ENCODE measurements at places on chromosomes 7 and 10.
A peak's percentile ranks its signal among the peaks of the same experiment; 100 is the strongest.

- DNase-seq = no peak
Observed at GRCh38 chr7:47401611-47402570, 180.0 kb downstream of the TNS3 start.

- no peak for DNase-seq
Observed at GRCh38 chr10:11328264-11329061, 283.0 kb downstream of the USP6NL start.

DNA sequence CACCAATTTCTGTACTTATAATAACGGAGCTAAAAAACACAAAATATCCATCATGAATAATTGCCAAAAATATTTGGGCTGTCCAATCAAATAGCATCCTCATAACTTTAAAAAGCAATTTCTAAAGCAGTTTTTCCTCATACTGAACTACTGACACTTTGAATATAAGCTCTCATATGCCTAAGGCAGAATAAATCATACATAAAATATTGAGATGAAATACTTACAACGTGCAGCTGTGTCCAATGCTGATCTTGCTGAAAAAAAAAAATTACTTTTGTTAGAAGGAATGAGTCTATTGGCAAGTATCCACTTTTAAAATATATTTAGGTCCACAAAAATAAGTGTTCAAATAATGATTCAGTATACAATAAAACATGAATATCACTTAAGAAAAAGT lies 24.2 kb downstream of the FAM3C start:
- DNase-seq = no peak

DNA sequence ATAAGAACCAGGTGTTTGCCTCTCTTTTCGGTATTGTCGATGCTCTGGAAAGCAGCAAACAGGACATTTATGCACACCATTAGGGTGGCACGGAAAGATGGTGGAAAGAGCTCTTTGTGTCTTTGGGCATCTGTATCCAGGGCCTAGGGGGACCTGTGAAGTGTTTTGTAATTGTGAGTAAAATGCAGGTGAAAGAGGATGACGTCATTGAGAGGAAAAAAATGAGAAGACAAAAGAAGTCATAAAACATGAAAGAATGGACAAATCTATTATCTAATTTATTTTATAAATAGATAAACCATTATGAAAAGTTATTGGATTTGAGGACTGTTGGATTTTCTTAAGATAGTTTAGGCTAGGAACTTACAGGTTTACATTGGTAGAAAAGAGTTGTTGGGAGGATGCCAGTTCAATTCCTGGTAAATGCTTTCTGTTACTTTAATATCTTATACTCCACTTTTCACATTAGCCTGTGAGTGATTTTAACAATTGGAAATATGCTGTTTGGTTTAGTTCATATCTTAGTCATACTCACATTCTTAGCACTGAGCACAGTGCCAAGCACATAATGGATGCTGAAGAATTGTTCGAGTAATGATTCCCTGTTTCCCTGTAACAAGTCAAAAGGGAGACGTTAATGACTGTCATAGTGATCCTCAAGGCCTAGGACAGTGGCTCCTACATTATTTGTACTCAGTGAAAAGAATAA lies 62.6 kb downstream of the EXOC4 start:
- DNase-seq = no peak

DNA sequence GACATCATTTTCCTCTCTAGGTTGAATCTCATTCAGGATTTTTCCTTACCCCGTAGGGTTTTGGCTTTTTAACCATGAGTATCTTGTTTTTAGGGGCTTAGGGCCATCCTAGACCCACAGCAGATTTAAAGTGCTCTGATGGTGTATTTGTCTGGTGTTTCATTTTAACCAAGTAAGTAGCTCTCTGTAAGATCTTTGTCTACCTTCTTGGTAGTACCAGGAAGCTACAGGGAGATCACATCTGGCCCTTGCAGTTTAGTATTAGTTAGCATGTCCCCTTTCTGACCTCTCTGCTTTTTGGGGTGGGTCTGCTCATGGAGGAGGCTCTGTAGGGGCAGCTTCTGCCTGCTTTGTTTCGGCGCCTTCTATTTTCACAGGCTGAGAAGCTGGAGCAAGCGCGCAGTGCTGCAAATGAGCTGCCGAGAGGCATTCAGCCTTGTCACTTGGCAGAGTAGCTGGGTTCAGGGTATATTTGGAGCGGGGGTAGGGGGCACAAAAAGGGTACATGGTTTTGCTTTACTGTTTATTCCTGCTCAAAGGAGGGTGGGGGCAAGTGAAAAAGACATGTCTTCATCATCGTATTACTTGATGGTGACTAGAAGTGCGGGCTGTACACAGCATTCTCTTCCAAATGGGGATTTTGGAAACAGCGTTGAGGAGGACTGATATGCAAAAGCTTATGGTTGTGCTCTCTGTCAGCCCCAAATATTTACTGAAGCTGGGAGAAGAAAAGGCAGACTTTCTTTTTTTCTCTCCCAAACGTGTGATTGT lies 146.3 kb downstream of the CELF2 start:
- no peak for DNase-seq

DNA sequence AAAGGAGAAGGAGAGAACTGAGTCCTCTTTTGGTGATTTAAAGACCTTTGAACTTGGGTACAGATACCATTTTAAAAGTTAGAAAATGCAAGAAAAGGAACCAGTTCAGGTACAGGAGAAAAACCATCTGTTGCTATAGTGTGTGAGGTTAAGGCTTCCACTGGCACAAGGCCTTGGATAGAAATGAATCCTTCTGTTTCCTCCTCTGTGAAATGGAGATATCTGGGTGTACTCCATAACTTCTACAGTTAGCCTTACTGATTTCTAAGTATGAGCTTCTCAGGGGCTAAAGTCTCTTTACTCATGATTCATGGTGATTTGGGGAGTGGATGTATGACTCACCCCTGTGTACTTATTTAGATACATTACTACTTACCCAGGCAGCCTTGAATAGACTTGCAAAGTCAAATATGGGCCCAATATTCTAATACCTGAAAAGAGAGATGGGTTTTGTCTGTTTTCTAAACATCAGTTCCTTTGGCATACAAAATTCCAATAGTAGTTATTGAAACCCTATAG lies 117.2 kb upstream of the ADO start:
- DNase-seq = no peak

DNA sequence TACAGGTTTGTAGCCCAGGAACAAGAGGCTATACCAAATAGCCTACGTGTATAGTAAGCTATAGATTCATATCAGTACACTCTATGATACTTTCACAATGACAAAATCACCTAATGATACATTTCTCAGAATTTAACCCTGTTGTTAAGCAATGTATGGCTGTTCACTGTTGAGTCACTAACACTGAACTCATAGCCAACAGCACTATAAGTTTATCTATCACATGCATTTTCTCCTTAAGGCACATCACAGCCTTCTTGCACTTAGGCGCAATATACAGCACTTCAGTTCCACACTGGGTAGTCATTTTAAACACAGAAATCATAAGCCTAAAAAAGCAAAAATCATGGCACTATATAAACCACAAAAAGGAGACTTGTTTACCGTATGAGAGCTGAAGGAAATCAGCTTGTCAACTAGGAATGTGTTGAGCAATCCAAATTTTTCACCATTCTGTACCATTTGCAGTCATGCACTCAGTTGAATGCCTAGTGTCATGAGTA lies 45.6 kb downstream of the ZNF438 start:
- no peak for DNase-seq

DNA sequence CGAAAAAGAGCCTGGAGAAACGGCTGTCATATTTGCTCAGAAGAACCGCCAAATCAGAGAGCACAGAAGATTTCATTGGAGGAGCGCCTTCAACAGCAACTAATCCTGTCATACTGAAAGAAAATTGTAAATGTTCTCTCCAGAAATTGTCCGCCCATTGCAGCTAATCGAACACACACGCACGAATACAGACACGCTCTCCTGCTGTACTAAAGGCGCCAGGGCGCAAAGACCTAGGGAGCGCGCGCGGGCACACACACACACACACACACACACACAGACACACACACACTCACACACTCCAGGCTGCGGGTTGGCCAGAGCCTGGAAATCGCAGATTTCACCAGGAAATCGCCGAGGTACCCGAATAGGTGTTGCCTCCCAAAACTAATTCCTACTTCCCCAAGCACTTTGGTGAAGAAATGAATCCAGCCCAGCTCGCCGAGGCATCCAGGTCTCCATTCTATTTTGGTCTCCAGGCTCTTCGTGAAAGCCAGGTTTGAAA lies at the start of gene CHRM2:
TSS of gene CHRM2 (plus strand) at position 157 of the 505 bp plus-strand sequence. CDS start 146,214 bp downstream, outside the sequence.
- no peak for DNase-seq

DNA sequence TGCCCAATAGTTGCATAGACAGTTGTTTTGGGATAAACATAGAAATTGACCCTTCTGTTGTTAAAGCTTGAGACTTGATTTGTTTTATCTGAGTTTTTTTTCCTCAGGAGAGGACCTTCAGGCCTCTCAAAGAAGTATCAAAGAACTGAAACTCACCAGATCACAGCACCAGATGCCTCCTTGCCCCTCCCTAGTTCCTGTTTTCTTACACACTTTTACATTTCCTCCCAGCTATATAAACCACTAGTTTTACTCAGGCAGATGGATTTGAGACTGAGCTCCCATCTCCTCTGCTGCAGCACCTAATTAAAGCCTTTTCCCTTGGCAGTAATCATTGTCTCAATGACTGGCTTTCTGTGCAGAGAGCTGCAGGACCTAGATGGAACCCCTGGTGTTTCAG lies 150.6 kb upstream of the NRG3 start:
- no peak for DNase-seq

DNA sequence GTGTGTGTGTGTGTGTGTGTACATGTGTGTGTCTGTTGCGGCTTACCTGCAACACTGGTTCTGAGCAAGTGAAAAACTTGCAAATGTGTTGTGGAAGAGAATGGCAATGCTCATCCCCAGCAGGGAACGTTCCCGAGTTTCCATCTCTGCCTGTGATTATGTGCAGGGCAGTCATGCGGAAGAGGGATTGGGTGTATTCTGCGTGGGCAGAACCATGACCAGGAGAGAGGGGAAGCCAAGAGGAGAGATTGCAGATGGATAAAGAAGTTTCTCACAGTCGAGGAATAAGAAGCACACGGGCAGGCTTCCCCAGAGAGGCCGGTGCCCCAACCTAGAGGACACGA lies 99.9 kb downstream of the CTBP2 start:
- DNase-seq = no peak

DNA sequence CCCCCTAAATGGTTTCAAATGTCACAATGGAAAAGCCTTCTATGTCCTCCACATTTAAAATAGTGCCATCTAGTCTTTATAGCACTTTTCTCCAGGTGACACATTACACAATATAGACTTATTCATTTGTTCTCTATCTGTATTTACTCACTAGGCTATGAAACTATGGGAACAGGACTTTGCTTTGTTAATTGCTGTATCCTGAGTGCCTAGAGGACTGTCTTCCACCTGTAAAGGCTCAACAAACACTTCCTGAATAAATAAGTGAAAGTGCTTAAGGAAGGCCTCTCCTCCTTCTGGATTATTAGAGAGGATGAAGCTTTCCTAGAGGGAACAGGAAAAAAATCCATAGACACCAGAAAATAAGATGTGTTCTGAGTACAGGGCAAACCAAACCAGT lies 397.6 kb upstream of the LRRN3 start:
- DNase-seq = no peak

GRCh38 chr7:149293338-149293737 lies 31.3 kb downstream of the ZNF783 start:
- DNase-seq = no peak

- no peak for DNase-seq
Observed at GRCh38 chr7:127900141-127900540, 131.1 kb downstream of the LRRC4 start.

- no peak for DNase-seq
Observed at GRCh38 chr7:117259615-117260014, 63.2 kb downstream of the WNT2 start.

DNA sequence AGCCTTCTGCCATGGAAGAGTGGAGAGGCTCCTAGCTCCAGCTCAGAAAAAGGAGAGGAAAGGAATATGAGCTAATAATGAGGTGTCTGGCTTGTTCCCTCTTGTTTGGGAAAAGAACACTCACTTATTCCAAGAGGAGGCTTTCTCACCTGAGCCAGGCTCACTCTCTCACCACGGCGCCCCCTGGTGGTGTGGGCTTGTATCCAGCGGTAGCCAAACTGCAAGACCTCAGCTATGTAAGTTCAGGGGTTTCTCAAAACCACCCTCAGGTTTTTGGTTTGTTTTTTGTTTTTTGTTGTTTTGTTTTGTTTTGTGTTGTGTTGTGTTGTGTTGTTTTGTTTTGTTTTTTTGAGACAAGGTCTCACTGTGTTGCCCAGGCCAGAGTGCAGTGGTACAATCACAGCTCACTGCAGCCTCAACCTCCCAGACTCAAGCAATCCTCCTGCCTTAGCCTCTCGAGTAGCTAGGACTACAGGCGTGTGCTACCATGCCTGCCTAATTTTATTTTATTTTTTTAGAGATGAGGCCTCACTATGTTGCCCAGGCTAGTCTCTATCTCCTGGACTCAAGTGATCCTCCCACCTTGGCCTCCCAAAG lies 124.0 kb downstream of the TMEM130 start:
- DNase-seq = peak; percentile 72

GRCh38 chr7:3861386-3861785 lies 560.3 kb downstream of the SDK1 start:
- no peak for DNase-seq

- DNase-seq = no peak
Observed at GRCh38 chr10:75660823-75661222, 229.4 kb downstream of the LRMDA start.

- DNase-seq = no peak
Observed at GRCh38 chr7:159117366-159118196, 27.1 kb downstream of the VIPR2 start.

- DNase-seq = no peak
Observed at GRCh38 chr10:132883391-132883881, 58.9 kb downstream of the CFAP46 start.

DNA sequence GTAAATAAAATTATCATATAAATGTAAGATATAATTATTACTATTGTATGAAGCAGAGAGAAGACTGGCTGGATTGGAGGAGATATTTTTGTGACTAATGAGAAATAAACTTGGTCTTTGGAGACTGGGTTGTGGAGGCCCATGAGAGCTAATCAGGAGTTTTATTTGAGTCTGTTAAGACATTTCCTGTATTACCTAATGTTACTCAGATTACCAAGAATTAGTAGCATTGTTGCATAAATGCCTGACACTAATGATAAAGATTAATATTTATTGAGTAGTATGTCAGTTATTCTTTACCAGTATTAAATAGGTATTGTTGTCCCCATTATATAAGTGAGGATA lies 7.1 kb downstream of the CCDC126 start:
- DNase-seq = no peak

DNA sequence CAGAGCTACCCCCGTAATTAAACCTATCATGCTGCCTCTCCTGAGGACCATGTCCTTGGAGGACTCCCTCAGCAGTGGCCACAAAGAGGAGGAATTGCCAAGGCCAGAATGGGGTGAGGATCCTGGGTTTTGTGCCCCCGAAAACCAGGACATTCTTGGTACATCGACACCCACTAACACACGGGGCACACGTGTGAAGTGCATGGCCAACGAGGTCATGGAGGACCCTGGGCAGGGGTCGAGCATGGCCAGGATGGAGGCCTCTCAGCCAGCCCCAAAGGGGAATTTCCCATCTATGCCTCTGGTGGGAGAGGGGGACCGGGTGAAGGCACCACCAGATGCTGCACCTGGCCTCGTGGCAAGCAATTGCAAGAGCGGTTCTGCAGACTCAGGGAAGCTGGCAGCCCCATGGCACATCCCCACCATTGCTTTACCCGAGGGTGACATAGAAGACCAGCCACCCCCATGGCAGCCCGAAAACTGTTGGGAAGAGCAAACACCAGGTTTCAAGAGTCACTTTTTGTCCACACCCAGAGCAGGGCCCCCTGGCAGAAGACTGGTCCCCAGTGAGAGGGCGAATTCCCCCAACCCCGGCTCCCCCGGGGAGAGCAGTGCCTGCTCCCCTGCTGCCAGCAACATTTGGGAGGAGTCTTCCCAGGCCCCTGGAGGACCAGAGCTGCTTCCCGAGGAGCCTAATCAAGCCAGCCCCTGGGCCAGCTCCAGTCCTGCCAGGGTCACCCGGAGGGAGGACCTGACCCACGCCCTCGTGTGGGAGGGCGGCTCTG lies 26.4 kb downstream of the C10orf71 start:
- DNase-seq = no peak
